ENCODE measurements at places on chromosomes 7 and 10. TPM values are rescaled to one million over a fixed set of nuclear protein-coding genes. Genes with fewer than 3 reads are reported as not detected.

DNA sequence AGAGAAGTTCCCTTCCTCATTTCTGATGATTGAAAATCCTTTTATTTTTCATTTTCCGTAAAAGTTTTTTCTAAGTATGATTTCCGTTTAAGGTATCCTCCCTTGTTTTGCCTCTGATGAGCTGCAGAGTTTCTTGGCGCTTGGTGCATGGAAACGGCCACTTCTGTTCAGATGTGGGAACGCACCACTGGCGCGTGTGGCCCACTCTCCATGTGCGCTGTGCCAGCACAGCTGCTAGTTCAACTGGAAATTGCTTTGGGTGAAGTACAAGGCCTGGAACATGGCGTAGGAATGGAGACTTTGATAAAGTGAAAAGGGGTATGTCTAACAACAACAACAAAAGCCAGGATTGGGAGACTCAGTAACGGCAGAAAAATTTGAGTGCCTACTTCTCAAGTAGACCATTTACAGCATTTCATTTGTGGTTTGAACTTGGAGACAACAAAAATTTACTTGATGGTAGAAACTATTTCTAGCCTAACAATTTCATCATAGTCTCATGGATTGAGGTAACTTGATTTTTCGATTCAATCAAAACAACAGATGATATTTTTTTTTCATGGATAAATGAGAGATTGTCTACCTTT, 364.2 kb downstream of the SUGCT start:
- DNase-seq = no peak

- no peak for DNase-seq
Measured at GRCh38 chr10:131290781-131291180, 20.7 kb downstream of the TCERG1L start.

DNA sequence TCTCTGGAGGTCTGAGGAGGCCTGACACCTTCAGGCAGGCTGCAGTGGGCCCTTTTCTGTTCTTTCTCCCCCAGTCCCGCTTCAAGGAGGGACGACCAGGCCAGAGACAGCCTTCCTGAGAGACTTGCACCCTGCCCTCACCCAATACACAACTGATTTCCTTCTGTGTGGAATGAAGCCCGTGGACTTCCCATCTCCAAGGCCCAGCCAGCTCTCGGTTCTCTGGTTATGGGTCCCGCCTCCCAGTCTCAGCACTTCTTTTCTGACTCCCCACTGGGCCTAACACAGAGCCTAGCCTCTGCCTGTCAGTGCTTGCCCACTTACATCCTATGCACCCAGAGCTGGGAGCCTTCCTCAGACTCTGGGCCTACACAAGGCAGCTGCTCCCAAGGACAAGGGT, 24.1 kb upstream of the ADCYAP1R1 start:
- no peak for DNase-seq

DNA sequence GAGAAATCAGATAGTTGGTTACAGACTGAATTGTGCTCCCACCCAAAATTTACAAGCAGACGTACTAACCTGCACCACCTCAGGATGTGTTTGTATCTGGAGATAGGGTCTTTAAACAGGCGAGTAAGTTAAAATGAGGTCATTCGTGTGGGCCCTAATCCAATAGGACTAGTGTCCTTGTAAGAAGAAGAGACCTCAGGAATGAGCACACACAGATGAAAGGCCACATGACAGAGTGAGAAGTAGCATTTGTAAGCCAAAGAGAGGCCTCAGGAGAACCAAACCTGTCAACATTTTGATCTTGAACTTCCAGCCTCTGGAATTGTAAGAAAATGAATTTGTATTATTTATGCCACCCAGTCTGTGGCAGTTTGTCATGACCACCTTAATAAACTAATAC, 149.5 kb upstream of the VWC2 start:
- DNase-seq = no peak

CPVL gene
- 86.9 TPM for total RNA-seq

FKBP6 gene
- total RNA-seq = not detected

BLNK gene
- total RNA-seq = 0.86 TPM

Measured in cardiac septum (tissue), 1 donor.